CD4-positive, alpha-beta T cell (primary cell): ENCODE measurements at places on chromosomes 1 and 21. TPM values are rescaled to one million over a fixed set of nuclear protein-coding genes. Genes with fewer than 3 reads are reported as not detected.

DNA sequence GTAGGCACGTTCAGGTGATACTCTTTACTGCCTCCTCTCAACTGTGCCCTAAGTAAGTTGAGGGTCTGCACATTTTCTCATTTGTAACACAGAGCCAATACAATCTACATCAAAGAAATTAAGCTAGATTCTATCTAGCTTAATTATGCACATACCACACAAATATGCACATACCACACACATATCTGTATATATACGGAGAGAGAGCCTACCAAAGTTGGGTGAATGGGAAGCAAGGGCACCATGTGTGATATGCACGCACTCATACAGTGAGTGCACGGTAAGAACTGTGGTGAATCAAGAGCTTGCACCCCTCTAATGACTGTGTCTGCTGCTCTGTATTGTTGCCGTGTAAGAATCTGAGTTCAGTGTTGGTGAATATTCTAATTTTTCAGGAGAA is 314.9 kb downstream of the ZNF326 start:
- DNase-seq = no peak
- no peaks in the 10 kb centered on the region for H3K27me3 ChIP-seq
- H3K4me3 ChIP-seq = no peak overlapping the region

- peak overlapping the region; percentile 84 for H3K4me3 ChIP-seq
- peaks cover 29% of the 10 kb centered on the region for H3K4me1 ChIP-seq
- H3K27ac ChIP-seq = peak overlapping the region; percentile 89
- no peaks in the 10 kb centered on the region for H3K27me3 ChIP-seq
- peaks cover 24% of the 10 kb centered on the region for H3K36me3 ChIP-seq
These were observed 1.4 kb downstream of the WDR26 start for GRCh38 chr1:224433041-224433691.

- no peaks in the 10 kb centered on the region for H3K36me3 ChIP-seq
- no peak overlapping the region for H3K4me3 ChIP-seq
- no peaks in the 10 kb centered on the region for H3K27me3 ChIP-seq
These were observed 1.1 kb downstream of the LAMB3 start for GRCh38 chr1:209651138-209651587.

DNA sequence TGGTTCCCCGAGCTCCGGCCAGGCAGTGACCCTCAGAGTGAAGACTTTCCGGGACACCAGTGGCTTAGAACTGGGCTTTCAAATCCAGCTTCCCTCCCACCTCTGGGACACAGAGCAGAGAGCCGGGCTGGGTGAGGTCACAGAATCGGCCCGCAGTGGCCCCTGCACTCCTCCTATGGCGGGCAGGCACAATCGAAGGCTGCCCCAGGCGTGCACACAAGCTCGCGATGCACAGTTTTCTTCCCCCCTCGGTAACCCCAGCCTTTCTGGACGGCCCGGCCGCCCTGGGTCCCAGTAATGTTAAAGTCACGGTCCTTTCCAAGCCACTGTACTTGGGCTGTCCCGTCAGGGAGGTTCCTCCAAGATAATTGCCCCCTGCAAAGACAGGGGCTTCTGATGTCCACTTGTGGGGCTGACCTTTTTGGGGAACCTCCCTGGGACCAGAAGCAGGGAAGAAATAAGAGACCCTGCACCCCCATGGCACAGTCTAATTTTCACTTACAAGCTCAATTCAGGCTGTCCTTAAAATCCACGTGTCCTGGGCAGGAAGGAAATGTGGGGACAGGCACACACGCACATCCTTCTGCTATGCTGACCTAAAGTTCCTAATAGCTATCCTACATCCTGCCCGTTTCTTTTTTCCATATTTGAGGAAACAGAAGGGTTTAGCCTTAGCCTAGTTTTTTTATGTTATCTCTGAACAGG is 13.7 kb downstream of the TFF3 start:
- no peak overlapping the region for H3K27ac ChIP-seq
- DNase-seq = no peak
- H3K36me3 ChIP-seq = no peaks in the 10 kb centered on the region
- H3K27me3 ChIP-seq = no peaks in the 10 kb centered on the region
- H3K4me3 ChIP-seq = no peak overlapping the region

The MATN1 gene
- total RNA-seq = 2.7 TPM
